ENCODE measurements at places on chromosomes 5 and 9. TPM values are rescaled to one million over a fixed set of nuclear protein-coding genes. Genes with fewer than 3 reads are reported as not detected.

GRCh38 chr5:83281176-83281575 lies 190.4 kb upstream of the VCAN start:
- H3K36me3 ChIP-seq: no peaks in the 10 kb centered on the region
- no peaks in the 10 kb centered on the region for H3K27me3 ChIP-seq
- no peak overlapping the region for H3K4me3 ChIP-seq

GRCh38 chr5:97528941-97529340 lies 345.9 kb upstream of the RIOK2 start:
- no peak overlapping the region for H3K4me3 ChIP-seq
- no peaks in the 10 kb centered on the region for H3K36me3 ChIP-seq
- no peak for DNase-seq
- peaks cover 15% of the 10 kb centered on the region for H3K4me1 ChIP-seq

DNA sequence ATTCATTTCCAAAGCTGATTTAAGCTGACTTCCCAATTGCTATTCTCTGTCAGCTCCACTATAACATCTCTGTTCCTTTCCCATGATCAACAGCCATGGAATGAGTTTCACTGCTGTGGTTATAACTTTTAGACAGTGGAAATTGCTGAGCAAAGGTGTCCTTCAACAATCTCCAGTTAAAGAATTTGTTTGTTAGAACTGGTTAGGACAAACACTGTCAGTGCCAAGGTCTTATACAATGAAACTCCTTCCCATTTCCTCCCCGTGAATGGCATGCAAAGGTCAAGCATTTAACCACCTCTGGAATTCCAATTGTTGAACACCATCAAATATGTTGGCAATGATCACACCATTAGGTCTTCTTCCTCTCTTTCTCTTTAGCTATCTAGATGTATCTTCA lies 45.7 kb upstream of the GHR start:
- H3K4me1 ChIP-seq: no peaks in the 10 kb centered on the region
- H3K27me3 ChIP-seq: no peaks in the 10 kb centered on the region
- no peak overlapping the region for H3K4me3 ChIP-seq
- H3K27ac ChIP-seq: no peak overlapping the region
- no peaks in the 10 kb centered on the region for H3K36me3 ChIP-seq
- DNase-seq: no peak

DNA sequence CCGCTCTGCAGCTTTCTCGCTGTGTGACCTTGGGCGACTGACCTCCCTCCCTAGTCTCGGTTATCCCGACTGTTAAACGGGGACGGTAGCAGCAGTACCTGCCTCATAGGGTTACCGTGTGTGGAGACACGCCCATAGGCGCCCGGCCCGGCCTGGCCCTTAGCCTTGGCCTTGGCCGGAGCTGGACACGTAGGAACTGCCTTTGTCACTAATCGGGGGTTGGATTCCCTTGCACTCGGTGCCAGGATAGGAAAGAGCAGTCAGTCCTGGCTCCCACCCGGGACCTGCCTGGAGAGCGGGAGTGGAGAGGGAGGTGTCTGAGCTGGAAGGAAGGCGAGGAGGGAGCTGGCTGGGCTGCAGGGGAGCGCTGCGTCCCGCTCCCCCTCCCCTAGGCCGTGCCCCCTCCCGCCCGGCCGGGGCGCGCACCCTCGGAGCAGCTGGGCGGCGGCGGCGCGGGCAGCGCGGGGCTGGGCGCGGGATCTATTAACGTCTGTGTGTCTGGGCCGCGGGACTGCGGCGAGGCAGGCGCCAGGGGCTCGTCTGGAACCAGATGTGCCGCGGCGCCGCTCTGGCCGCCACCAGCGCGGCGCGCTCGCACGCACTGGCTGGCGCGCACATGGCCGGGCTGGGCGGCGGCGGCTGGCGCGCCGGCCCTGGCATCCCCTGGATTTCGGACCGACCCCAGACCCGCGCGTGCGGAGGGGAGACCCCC lies 31.7 kb downstream of the PRRX2 start:
- peak overlapping the region; percentile 70 for H3K4me3 ChIP-seq
- peaks cover 27% of the 10 kb centered on the region for H3K4me1 ChIP-seq
- H3K27ac ChIP-seq: peak overlapping the region; percentile 82
- DNase-seq: no peak

GRCh38 chr5:153711755-153712154 lies 221.3 kb downstream of the GRIA1 start:
- H3K27me3 ChIP-seq: no peaks in the 10 kb centered on the region
- no peak for DNase-seq
- H3K36me3 ChIP-seq: peaks cover 3% of the 10 kb centered on the region
- no peak overlapping the region for H3K27ac ChIP-seq
- no peak overlapping the region for H3K4me3 ChIP-seq

GRCh38 chr9:24545285-24545684 lies 412 bp downstream of the IZUMO3 start:
- no peaks in the 10 kb centered on the region for H3K27me3 ChIP-seq
- DNase-seq: no peak
- no peak overlapping the region for H3K27ac ChIP-seq
- no peaks in the 10 kb centered on the region for H3K36me3 ChIP-seq
- H3K4me1 ChIP-seq: no peaks in the 10 kb centered on the region
- H3K4me3 ChIP-seq: no peak overlapping the region

DNA sequence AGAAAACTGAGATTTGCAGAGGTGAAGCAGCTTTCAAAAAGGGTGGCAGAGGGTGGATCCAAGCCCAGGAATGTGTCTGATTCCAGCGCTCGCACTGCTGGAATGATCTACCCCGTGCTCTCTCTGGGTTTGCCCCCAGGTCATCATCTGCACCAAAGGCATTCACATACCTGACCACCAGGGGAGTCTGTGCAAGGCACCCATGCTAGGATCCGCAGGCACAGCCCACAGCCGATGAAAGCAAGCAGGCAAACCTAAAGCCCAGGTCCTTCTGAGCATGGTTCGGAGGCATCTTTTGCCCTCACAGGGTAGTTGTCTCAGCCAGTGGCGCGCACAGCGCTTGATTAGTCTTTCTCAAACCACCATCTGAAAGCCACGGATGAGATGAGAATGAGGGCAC lies 56.6 kb downstream of the TEK start:
- H3K36me3 ChIP-seq: peaks cover 2% of the 10 kb centered on the region
- no peak for DNase-seq
- no peak overlapping the region for H3K4me3 ChIP-seq
- peaks cover 50% of the 10 kb centered on the region for H3K4me1 ChIP-seq
- H3K27me3 ChIP-seq: no peaks in the 10 kb centered on the region
- no peak overlapping the region for H3K27ac ChIP-seq

DNA sequence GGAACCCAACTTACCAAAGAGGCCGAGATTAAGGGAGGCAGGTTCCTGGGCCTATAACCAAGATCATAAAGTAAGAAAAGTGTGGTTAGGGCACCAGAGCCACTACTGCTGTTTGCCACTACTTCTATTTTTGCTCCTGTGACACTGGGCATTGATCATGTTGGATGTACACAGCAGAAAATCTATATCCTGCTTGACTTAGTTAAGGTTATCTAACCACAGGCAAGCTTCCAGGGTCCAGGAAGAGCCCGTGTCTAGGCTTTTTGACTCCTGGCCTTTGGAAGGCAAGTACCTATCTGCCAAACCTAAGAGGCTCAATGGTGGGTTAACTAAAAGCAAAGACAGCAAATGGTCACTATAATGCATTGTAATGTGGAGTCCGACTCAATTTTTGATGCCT lies 497.5 kb upstream of the DMAC1 start:
- H3K4me3 ChIP-seq: no peak overlapping the region
- no peaks in the 10 kb centered on the region for H3K27me3 ChIP-seq
- no peak overlapping the region for H3K27ac ChIP-seq
- no peak for DNase-seq

DNA sequence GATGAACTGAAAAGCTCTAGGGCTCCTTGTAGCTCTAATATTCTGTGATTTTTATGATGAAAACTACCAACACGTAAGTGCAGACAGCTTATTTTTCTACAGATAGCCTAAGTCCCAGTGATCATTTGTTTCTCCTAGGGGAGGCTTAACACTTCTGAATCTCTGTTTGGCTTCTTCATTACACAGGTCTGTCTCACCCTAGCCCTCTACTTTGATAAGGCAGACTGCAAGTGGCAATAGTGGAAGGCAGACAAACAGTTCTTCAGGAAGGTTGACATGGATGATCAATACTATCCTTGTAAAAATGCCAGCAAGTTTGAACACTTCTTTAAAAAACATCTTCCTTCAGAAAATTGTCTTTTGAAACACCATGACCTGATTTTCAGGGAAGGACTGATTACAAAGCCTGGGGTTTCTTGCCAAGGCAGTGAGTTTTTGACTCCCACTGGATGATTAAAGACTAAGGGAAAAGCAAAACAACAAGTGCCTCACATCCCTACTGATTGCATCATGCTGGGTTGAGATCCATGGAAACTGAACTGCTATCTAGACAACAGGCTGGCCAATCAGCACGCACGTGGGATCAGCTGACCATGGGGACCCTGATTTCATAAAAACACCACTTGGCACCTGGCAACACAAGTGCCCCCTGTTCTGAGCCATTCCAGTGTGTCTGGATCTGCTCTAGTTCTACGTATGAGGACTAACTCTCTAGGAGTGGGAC lies 212.2 kb downstream of the SMARCA2 start:
- no peaks in the 10 kb centered on the region for H3K4me1 ChIP-seq
- no peak overlapping the region for H3K4me3 ChIP-seq
- H3K27ac ChIP-seq: no peak overlapping the region
- H3K36me3 ChIP-seq: no peaks in the 10 kb centered on the region
- no peak for DNase-seq
- no peaks in the 10 kb centered on the region for H3K27me3 ChIP-seq

The ADRA1B gene
- total RNA-seq: 4.0 TPM

The LCP2 gene
- total RNA-seq: not detected

GRCh38 chr5:127010362-127010761 lies 20.0 kb downstream of the MARCHF3 start:
- H3K36me3 ChIP-seq: no peaks in the 10 kb centered on the region
- no peak overlapping the region for H3K27ac ChIP-seq
- no peak for DNase-seq

DNA sequence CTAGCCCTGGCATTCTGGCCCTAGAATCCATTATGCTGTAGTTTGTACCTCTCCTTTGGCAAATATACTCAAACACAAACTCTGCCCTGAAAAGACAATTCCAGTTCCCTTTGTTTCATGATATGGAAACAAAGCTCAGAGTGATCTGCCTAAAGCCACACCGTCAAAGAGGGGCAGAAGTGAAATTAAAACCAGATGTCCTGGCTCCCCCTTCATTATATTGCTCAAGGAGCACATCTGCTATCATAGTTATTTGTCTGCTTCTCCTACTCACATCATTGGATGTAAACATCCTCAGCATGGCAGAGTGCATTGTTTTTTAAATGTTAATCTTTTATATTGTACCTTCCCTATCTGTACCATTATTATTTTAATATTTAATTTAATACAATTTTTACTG lies 266.7 kb upstream of the SMARCA2 start:
- H3K27me3 ChIP-seq: no peaks in the 10 kb centered on the region
- H3K4me3 ChIP-seq: no peak overlapping the region
- H3K27ac ChIP-seq: no peak overlapping the region
- no peaks in the 10 kb centered on the region for H3K36me3 ChIP-seq

GRCh38 chr5:150384701-150385100 lies 27.2 kb downstream of the TCOF1 start:
- peaks cover 28% of the 10 kb centered on the region for H3K36me3 ChIP-seq
- no peak for DNase-seq
- H3K27ac ChIP-seq: no peak overlapping the region
- no peak overlapping the region for H3K4me3 ChIP-seq
- H3K27me3 ChIP-seq: no peaks in the 10 kb centered on the region
- no peaks in the 10 kb centered on the region for H3K4me1 ChIP-seq

The COL5A1 gene
- total RNA-seq: 1,552 TPM

- H3K27ac ChIP-seq: no peak within 1 kb of the TSS
- DNase-seq: peak; percentile 84
- peaks cover 19% of the 10 kb centered on the region for H3K36me3 ChIP-seq
- H3K4me3 ChIP-seq: peak within 1 kb of the TSS; percentile 67
Measured at GRCh38 chr5:141192110-141192725, at the start of gene PCDHB10. Gene PCDHB10, plus strand, starts transcription at chr5:141192353. Its CDS starts 200 bp downstream, at chr5:141192553.

- DNase-seq: no peak
- no peak overlapping the region for H3K4me3 ChIP-seq
- no peaks in the 10 kb centered on the region for H3K36me3 ChIP-seq
- H3K27me3 ChIP-seq: peaks cover 2% of the 10 kb centered on the region
- H3K4me1 ChIP-seq: no peaks in the 10 kb centered on the region
Measured at GRCh38 chr5:180604271-180604670, 13.0 kb upstream of the SCGB3A1 start.

The SV2C gene
- 0.05 TPM for total RNA-seq

- H3K4me3 ChIP-seq: peak overlapping the region; percentile 93
- peaks cover 22% of the 10 kb centered on the region for H3K36me3 ChIP-seq
- H3K27ac ChIP-seq: peak overlapping the region; percentile 87
- H3K4me1 ChIP-seq: peaks cover 20% of the 10 kb centered on the region
Measured at GRCh38 chr5:128539038-128539429, 989 bp upstream of the FBN2 start.

The FAM151B gene
- total RNA-seq: 4.9 TPM

DNA sequence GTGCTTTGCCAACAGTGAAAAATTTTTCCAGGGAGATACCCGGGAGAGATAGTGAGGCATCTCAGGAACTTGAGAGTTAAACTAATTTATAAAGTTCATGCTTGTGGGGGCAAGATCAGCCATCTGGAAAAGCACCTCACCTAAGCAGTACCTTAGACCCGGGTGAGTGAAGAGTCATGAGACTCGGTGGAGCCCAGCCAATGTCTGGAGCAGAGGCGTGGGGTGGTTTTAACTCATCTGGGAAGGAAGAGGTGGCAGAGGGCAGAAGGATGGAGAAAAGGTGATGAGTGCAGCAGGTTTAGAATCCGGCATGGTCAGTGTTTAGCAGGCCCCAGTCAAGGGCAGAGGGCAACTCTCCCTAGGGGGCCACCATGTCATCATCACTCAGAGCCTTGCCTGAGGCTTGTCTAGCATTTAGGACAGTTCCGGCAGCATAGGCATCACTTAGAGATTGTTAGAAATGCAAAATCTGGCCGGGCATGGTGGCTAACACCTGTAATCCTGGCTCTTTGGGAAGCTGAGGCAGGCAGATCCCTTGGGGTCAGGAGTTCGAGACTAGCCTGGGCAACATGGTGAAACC lies 4.3 kb upstream of the RNF183 start:
- H3K4me3 ChIP-seq: no peak overlapping the region
- DNase-seq: no peak
- H3K4me1 ChIP-seq: no peaks in the 10 kb centered on the region
- H3K27me3 ChIP-seq: peaks cover 14% of the 10 kb centered on the region
- H3K27ac ChIP-seq: no peak overlapping the region
- no peaks in the 10 kb centered on the region for H3K36me3 ChIP-seq

DNA sequence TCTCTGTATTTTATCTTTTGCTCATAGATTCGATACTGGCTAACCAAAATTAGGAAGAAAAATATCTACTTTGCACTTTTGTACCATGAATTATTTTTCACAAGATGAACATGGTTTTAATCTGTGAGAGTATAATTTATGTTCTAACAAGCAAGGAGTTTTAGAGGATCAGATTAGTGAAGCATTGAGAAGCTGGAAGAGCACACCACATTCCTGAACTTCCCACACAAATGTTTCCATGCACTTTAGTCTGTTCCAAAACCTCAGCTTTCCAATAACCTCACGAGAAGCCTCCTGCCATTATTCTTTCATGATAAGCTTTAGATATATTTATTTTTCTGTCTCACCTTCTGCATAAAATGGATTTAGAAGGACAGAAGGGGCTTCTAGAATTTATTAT lies 98.7 kb upstream of the MPDZ start:
- H3K36me3 ChIP-seq: no peaks in the 10 kb centered on the region
- no peak overlapping the region for H3K27ac ChIP-seq
- H3K4me3 ChIP-seq: no peak overlapping the region
- H3K27me3 ChIP-seq: peaks cover 6% of the 10 kb centered on the region
- no peak for DNase-seq

The PDE6A gene
- total RNA-seq: not detected

- no peak for DNase-seq
- H3K27ac ChIP-seq: no peak overlapping the region
- no peaks in the 10 kb centered on the region for H3K27me3 ChIP-seq
Measured at GRCh38 chr9:11402621-11403020, 789.8 kb upstream of the PTPRD start.

GRCh38 chr5:97163360-97163764 lies 19.7 kb downstream of the RIOK2 start:
- H3K27me3 ChIP-seq: no peaks in the 10 kb centered on the region
- H3K4me3 ChIP-seq: no peak overlapping the region
- H3K27ac ChIP-seq: no peak overlapping the region
- H3K36me3 ChIP-seq: peaks cover 45% of the 10 kb centered on the region

Data from osteocyte (in vitro differentiated cells).